ENCODE measurements at places on chromosomes 1 and 21.

DNA sequence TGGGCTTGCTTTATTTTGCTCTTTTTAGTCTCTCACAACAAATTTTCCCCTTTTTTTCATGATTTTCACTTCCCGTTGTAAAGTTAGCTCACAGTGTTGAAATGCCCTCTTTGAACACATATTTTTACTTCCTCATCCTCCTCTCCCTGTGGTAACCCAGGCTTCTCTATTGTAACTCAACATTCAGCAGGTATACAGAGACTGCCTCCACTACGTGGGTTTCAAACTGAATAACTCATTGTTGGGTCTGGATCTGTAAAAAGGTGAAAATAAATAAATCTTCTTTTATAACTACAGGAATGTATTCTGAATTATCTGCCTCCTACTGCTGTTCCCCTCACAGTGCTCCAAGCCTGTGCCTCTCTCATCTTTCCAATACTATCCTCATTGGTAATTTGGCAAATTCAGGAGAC lies 166.4 kb downstream of the RUNX1 start:
- peaks cover 83% of the 10 kb centered on the region for H3K36me3 ChIP-seq
- H3K4me1 ChIP-seq, result peaks cover 3% of the 10 kb centered on the region
- H3K27me3 ChIP-seq, result no peaks in the 10 kb centered on the region
- H3K4me3 ChIP-seq, result peak overlapping the region; percentile 87

DNA sequence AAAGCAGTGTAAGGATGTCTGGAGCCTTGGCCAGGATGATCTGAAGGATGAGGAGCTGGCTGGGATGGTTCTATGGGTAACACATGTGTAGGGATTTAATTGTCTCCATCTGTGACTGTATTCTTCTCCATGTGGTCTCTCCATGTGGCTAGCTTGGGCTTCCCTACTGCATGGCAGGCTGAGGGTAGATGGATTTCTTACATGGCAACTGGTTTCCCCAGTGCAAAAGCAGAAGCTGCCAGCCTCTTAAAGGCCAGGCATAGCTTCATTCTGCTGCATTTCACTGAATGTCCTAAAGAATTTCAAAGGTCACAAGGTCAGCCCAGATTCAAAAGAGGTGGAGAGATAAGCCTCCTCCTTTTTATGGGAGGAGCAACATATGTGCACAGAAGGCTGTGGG lies 61.7 kb downstream of the XCL2 start:
- H3K4me1 ChIP-seq, result no peaks in the 10 kb centered on the region
- no peak overlapping the region for H3K4me3 ChIP-seq
- no peak overlapping the region for H3K27ac ChIP-seq
- no peak for DNase-seq
- no peaks in the 10 kb centered on the region for H3K27me3 ChIP-seq
- no peaks in the 10 kb centered on the region for H3K36me3 ChIP-seq

DNA sequence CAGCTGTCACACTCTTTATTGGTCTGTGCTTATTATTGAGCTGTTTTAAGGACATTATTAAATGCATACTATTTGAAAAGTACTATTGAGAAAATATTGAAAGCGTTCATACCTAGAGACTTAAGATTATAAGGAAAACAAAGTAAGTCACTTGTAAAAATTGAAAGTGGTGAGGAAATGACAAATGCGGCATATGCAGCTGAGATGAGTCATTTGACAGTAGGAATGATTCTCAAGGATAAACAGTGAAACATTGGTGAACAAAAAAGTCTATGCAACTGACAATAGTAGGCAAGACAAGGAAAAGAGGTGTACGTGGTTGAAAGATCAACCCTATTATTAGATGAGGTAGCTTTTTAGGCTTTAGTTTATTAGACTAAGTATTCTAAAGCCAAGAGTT lies 82.6 kb upstream of the MAP10 start:
- H3K36me3 ChIP-seq, result no peaks in the 10 kb centered on the region
- DNase-seq, result no peak
- H3K4me1 ChIP-seq, result peaks cover 1% of the 10 kb centered on the region
- H3K27me3 ChIP-seq, result peaks cover 2% of the 10 kb centered on the region

DNA sequence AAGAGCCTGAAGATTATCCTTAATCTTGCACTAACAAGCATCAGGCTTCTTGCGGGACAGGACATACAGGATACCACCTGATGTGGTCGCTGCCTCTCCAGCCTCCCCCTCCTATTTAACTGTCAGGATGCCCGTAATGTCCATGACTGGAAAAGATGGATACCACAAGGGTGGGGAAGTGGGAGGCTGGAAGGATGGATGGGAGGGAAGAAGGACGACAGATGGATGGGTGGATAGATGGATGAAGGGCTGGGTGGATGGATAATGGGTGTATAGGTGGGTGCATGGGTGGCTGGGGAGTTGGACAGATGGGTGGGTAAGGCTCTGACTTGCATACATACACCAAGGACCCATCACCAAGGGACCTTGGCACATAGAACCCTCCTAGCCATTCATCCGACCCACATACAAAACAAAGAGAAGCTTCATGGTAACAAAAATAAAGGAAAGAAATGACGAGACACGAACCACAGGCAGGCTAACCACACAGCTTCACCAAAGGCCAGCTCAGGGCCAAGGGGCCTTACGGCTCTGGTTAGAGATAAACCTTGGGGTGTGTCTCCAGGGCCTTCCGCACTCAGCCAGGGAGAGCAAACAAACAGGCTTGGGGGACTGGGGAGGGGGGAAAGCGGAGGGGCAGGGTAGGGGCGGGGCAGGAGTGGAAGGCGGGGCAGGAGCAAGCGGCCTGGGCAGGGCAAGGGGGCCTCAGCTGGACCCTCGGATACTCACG lies 50.5 kb downstream of the HSPG2 start:
- H3K27ac ChIP-seq, result no peak overlapping the region
- H3K4me3 ChIP-seq, result no peak overlapping the region
- no peak for DNase-seq
- no peaks in the 10 kb centered on the region for H3K4me1 ChIP-seq
- peaks cover 95% of the 10 kb centered on the region for H3K36me3 ChIP-seq

DNA sequence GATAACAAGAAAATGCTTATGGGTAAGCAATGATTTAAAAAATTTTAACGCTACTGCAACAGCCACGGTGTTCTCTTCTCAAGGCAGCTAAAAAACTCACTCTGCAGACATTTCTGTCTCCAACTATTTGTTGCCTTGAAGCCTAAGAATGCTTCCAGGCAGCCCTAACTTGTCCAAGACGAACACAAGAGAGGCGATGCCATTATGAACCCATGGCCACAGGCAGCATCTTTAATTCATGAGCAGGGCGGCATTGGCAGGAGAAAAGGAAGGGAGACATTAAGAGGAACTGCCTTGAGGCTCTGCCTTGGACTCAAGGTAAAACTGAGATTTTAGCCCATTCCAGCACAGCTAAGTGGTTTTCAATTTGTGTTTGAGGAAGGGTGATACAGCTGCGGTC lies 67.5 kb downstream of the KCND3 start:
- H3K36me3 ChIP-seq, result no peaks in the 10 kb centered on the region
- H3K4me3 ChIP-seq, result no peak overlapping the region
- peaks cover 9% of the 10 kb centered on the region for H3K27me3 ChIP-seq
- peaks cover 2% of the 10 kb centered on the region for H3K4me1 ChIP-seq

GRCh38 chr1:116544588-116545358 lies 26.1 kb downstream of the CD58 start:
- H3K36me3 ChIP-seq, result peaks cover 4% of the 10 kb centered on the region
- no peaks in the 10 kb centered on the region for H3K27me3 ChIP-seq
- no peak overlapping the region for H3K4me3 ChIP-seq
- no peaks in the 10 kb centered on the region for H3K4me1 ChIP-seq
- DNase-seq, result no peak

- DNase-seq, result peak; percentile 49
- peaks cover 22% of the 10 kb centered on the region for H3K36me3 ChIP-seq
- no peak overlapping the region for H3K27ac ChIP-seq
- no peaks in the 10 kb centered on the region for H3K27me3 ChIP-seq
- no peak overlapping the region for H3K4me3 ChIP-seq
Measured at GRCh38 chr1:204560590-204561150, 44.5 kb downstream of the MDM4 start.

- H3K27ac ChIP-seq, result peak overlapping the region; percentile 74
- no peaks in the 10 kb centered on the region for H3K27me3 ChIP-seq
- H3K36me3 ChIP-seq, result no peaks in the 10 kb centered on the region
- H3K4me3 ChIP-seq, result no peak overlapping the region
- no peaks in the 10 kb centered on the region for H3K4me1 ChIP-seq
Measured at GRCh38 chr1:199403531-199404116, 623.9 kb upstream of the NR5A2 start.

DNA sequence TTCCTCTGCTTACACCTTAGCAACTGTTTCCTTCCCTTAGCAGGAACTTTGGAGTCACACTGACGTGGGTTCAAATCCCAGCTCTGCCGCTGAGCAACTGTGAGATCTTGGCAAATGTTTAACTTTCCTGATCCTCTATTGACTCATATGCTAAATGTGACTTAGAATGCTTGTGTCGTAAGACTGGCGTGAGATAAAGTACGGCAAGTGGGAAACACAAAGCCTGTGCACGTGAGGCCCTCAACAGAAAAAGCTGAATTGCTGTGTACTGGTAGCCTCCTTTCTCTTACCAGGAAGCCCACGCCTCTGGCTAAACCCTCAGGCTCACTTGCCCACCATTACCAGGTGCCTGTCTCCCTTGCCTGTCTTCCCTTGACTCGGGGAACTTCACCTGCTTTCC lies 135.4 kb upstream of the TNR start:
- H3K27me3 ChIP-seq, result peaks cover 13% of the 10 kb centered on the region
- no peak overlapping the region for H3K27ac ChIP-seq
- H3K4me1 ChIP-seq, result no peaks in the 10 kb centered on the region
- no peaks in the 10 kb centered on the region for H3K36me3 ChIP-seq
- no peak overlapping the region for H3K4me3 ChIP-seq
- no peak for DNase-seq

GRCh38 chr1:28417926-28418637 lies 48.5 kb downstream of the PHACTR4 start:
- peaks cover 2% of the 10 kb centered on the region for H3K36me3 ChIP-seq
- H3K4me3 ChIP-seq, result no peak overlapping the region
- DNase-seq, result no peak
- peak overlapping the region; percentile 62 for H3K27ac ChIP-seq

DNA sequence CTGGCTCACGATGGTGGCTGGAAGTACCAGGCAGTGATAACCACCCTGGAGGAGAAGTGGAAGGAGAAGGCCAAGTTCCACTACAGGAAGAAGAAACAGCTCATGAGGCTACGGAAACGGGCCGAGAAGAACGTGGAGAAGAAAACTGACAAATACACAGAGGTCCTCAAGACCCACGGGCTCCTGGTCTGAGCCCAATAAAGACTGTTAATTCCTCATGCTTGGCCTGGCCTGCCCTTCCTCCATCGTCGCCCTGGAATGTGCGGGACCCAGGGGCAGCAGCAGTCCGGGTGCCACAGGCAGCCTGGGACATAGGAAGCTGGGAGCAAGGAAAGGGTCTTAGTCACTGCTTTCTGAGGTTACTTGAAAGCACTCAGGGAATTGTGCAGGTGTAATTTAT lies 10.8 kb downstream of the IL24 start:
- H3K4me1 ChIP-seq, result peaks cover 12% of the 10 kb centered on the region
- no peaks in the 10 kb centered on the region for H3K36me3 ChIP-seq
- DNase-seq, result no peak
- peaks cover 19% of the 10 kb centered on the region for H3K27me3 ChIP-seq
- H3K4me3 ChIP-seq, result no peak overlapping the region

DNA sequence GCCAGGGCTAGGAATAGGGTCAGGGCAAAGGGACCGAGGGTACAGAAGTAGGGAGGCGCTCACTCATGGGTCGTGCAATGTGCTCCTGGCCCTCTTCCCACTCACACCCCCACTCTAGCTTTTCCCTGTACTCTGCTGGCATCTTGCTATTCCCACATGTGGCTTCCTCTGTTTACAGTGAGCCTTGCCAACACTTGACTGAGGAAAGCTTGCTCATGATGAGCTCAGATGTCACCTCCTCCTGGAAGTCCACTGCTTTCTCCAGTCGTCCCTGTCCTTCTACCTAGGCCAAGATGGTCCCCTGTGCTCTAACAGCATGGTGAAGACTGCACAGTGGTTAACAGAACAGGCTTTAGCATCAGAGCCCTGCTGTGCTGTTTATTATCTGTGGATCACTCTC lies 8.0 kb upstream of the RIMS3 start:
- no peak for DNase-seq
- H3K27me3 ChIP-seq, result peaks cover 11% of the 10 kb centered on the region
- H3K4me3 ChIP-seq, result no peak overlapping the region
- peaks cover 3% of the 10 kb centered on the region for H3K4me1 ChIP-seq
- no peaks in the 10 kb centered on the region for H3K36me3 ChIP-seq

- no peak overlapping the region for H3K27ac ChIP-seq
- no peaks in the 10 kb centered on the region for H3K4me1 ChIP-seq
- no peaks in the 10 kb centered on the region for H3K27me3 ChIP-seq
Measured at GRCh38 chr1:197467881-197468280, 199.8 kb downstream of the CRB1 start.

DNA sequence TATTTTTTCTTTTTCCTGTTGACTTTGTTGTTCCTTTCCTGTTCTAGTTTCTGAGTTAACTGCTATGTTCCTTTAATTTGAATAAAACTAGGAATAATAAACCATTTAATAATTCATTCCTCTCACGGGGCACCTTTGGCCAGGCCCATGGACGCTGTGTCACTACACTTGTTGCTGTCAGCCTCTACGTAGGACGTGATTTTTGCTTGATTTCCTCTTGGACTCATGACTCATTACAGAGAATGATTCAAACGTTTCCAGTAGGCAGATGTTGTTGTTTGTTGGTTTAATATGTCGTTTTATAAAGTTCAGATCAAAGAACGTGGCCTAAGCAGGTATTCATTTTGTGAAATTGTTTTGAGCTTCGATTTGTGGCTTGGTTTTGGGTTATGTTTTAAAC lies 9.1 kb upstream of the SLC19A1 start:
- H3K4me1 ChIP-seq, result peaks cover 16% of the 10 kb centered on the region
- H3K27ac ChIP-seq, result no peak overlapping the region
- no peak overlapping the region for H3K4me3 ChIP-seq
- H3K27me3 ChIP-seq, result peaks cover 24% of the 10 kb centered on the region

GRCh38 chr1:89962024-89962741 lies 32.7 kb upstream of the ZNF326 start:
- H3K27me3 ChIP-seq, result no peaks in the 10 kb centered on the region
- peaks cover 3% of the 10 kb centered on the region for H3K4me1 ChIP-seq
- no peak overlapping the region for H3K4me3 ChIP-seq
- H3K36me3 ChIP-seq, result no peaks in the 10 kb centered on the region
- no peak overlapping the region for H3K27ac ChIP-seq

- H3K4me3 ChIP-seq, result no peak overlapping the region
- H3K27me3 ChIP-seq, result peaks cover 4% of the 10 kb centered on the region
- no peak overlapping the region for H3K27ac ChIP-seq
- no peaks in the 10 kb centered on the region for H3K36me3 ChIP-seq
Measured at GRCh38 chr1:56194701-56195300, 384.6 kb downstream of the PLPP3 start.

GRCh38 chr1:42209526-42210251 lies 45.1 kb upstream of the GUCA2A start:
- H3K27me3 ChIP-seq, result no peaks in the 10 kb centered on the region
- no peak for DNase-seq
- peaks cover 10% of the 10 kb centered on the region for H3K4me1 ChIP-seq
- H3K4me3 ChIP-seq, result peak overlapping the region; percentile 17
- no peak overlapping the region for H3K27ac ChIP-seq

- no peak overlapping the region for H3K27ac ChIP-seq
- no peaks in the 10 kb centered on the region for H3K4me1 ChIP-seq
- H3K4me3 ChIP-seq, result no peak overlapping the region
Measured at GRCh38 chr1:165994107-165994506, 166.7 kb downstream of the UCK2 start.

Measured in mesenchymal stem cell (in vitro differentiated cells and primary cell).